ENCODE measurements at places on chromosomes 5 and 9. TPM values are rescaled to one million over a fixed set of nuclear protein-coding genes. Genes with fewer than 3 reads are reported as not detected.

Gene CD14
- 25.0 TPM for total RNA-seq

Gene SLC6A7
- not detected for total RNA-seq

Gene DMRT3
- not detected for total RNA-seq

Gene TAF1L
- not detected for total RNA-seq

Gene XPA
- 7.9 TPM for total RNA-seq

Gene PCDHA7
- total RNA-seq: not detected

Gene FYB1
- total RNA-seq: 8.4 TPM

Gene SPOCK1
- total RNA-seq: 84.5 TPM

Gene PKD2L2
- not detected for total RNA-seq

GRCh38 chr5:56527174-56527573 is 288.2 kb upstream of the MAP3K1 start:
- no peak for DNase-seq

- DNase-seq: no peak
Measured at GRCh38 chr9:109033941-109034700, 20.8 kb upstream of the CTNNAL1 start.

DNA sequence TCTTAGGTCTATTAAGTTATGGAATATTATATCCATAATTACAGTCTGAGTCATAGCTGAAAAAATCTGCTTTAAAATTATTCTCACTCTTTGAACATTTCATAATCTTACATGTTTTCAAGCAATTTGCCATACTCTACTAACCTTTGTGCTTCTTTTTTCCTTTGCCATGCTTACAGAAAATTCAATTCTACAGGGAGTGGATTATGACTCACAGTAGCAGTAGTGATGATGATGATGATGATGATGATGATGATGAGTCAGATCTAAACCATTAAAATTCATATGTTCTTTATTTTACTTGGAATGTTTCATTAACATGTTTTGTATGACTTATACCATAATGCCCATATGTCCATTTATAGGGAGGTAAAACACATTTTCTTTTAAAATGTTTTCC is 207.1 kb downstream of the VPS13A start:
- no peak for DNase-seq

DNA sequence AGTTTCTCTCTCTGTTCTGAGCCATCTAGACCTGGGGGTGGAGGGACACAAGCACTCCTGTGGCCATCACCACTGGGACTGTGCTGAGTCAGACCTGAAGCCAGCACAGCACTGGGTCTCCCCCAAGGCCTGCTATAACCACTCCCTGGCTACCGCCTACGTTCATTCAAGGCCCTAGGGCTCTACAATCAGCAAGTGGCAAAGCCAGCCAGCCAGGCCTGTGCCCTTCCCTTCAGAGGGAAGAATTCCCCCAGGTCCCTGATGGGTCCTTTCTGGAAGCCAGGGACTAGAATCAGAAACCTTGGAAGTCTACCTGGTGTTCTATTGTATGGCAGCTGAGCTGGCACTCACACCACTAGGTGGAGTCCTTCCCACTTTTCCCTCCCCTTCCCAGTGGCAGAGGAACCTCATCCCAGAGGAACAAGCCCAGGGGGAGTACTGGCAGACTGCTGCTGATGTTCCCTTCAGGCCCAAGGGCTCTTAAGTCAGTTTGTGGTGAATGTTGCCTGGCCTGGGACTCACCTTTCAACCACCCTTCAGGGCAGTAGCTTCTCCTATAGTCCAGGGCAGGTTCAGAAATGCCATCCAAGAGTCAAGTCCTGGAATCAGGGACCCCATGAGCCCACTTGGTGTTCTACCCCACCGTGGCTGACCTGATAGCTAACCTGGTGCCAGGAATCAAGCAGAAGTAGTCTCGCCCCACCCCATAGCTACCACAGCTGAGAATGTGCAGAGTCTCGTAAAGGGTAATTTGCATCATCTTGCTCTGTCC is 20.0 kb downstream of the JMY start:
- no peak for DNase-seq

DNA sequence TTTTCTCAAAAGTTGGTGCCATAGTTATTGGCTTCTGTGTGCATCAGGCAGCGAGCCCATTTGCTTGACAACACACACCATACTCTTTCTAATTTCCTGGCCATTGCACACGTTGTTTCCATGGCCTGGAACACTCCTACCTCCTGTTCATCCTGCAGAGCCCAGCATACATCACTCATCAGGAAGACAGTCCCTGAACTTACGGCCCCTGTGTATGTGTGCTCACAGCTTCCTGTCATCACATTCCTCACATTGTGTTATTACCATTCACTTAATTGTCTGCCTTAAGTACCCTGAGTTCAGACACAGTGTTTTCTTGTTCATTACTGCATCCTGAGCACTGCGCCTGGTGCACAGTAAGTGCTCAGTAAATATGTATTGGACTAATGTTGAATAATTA is 355.9 kb downstream of the PRELID2 start:
- DNase-seq: no peak

DNA sequence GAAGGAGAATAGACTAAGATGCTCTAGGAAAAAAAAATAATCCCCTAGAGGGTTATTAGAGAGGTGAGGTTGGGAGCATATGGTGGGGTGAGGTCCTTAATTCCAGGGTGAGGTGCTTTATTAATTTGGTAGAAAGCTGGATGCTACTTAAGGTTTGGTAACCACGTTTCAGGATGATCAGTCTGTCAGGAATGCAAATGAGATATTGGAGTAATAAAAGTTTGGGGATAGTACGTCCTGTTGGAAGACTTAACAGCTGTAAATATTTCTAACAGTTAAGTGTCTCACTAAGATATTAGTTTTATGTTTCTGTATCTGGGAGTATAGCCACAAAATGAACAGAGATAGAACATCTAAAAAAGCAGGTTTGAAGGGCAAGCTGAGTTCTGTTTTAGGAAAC is 578.9 kb downstream of the CETN3 start:
- DNase-seq: no peak

GRCh38 chr9:78210841-78211301 is 25.0 kb upstream of the CEP78 start:
- DNase-seq: no peak

DNA sequence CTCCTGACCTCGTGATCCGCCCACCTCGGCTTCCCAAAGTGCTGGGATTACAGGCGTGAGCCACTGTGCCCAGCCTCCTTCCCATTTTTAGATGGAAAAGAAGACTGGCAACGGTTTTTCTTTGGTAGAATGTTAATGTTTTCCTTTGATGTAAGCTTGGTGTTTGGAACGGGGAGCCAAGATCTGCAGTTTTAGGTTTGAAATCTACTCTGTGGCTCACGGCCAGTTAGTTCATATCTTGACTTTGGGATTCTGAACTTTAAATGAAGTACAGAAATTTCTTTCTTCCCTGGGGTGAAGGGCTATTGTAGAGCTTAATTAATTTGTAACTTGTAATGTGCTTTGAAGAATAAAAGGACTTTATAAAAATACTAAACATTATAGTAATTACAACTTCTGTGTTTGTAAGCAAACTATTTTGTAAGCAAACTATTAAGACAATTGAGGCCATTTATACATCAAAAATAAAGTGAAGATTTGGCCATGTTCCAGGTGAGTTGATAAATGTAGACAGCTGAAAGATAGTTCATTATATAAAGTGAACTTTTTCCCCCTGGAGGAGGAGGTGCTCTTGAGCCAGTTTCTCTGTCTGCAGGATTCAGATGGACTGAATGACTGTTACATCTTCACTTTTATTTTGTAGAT is 117.1 kb upstream of the TUT7 start:
- no peak for DNase-seq

GRCh38 chr9:105219291-105219805 is 25.1 kb upstream of the SLC44A1 start:
- DNase-seq: no peak

- no peak for DNase-seq
Measured at GRCh38 chr9:93452710-93453046, 703 bp downstream of the FAM120AOS start.

- DNase-seq: no peak
Measured at GRCh38 chr5:109246395-109246794, 163.4 kb downstream of the PJA2 start.

DNA sequence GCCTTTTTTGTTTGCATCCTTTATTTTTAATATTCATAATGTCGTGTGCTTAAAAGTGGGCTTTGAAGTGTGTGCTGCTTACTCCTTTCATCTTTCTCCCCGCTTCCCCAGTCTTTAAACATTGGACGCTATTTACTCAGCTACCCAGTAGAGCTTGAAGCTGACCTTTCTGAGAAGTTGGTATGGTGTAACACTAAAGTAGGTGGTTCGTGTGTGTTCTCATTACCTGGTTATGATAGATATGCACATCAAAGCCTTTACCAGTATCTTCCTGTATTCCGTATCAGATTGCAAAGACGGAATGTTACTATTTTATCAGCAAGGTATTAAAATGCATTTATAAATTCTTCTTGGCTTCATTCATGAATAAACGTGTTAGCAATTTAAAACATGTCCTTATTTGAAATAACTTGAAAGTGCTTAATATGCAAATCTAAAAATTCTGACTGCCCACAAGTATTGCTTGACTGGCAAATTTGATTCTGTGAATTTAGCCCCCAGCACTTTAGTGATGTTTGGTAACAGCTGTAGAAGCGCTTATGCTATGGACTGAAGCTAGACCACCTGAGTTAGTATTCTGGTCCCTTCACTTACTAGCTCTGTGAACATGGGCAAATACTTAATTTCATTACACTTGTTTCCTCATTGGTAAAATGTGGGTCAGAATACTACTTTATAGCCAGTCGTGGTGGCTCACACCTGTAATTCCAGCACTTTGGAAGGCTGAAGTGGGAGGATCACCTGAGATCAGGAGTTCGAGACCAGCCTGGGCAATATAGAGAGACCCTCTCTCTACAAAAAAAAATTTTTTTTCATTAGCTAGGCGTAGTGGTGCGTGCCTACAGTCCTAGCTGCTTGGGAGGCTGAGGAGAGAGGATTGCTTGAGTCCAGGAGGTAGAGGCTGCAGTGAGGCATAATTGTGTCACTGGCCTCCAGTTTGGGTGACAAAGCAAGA is 1.7 kb downstream of the RRAGA start:
- no peak for DNase-seq

DNA sequence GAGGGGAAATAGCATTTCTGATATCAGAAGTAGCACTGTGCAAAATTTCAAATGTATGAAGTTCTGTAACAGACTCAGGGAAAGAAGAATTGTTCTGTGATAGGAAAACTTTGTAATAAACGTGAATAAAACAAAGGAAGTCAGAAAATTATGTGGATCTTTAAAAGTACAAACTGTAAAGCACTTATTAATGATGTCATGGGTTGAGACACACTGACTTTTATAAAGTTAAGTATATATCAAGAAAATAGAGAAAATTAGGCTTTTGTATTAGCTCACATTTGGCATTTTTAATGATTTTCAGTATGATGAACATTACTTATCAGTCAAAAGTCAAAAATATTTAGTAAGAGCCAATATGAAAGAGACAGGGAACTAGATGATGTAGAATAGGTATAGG is 1081.7 kb upstream of the EDIL3 start:
- no peak for DNase-seq

DNA sequence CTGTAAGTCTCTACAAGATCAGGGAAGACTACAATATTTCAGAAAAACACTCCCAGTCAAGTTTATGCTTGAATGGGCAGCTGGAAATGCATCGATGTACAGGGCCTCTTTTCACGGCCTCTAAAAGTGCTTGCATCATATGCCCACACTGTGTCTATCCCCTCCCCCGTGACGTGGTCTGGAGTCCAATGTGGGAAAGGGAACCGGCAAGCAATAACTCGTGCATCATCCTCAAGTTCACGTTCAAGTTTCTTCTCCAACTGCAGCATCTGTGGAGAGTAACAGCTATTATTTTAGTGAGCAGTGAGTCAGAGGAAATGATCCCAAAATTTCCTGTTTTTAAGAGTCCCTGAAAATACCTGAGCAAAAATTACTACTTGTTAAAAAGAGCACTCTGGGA is 22.3 kb downstream of the ATPSCKMT start:
- DNase-seq: no peak

DNA sequence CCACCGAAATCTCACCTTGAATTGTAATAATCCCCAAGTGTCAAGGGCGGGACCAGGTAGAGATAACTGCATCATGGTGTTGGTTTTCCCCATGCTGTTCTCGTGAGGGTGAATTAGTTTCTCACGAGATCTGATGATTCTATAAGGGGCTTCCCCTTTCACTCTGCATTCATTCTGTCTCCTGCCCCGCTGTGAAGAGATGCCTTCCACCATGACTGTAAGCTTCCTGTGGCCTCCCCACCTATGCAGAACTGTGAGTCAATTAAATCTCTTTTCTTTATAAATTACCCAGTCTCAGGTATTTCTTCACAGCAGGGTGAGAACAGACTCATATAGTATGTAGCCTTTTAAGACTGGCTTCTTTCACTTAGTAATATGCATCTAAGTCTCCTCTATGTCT is 128.1 kb upstream of the NR5A1 start:
- DNase-seq: no peak

DNA sequence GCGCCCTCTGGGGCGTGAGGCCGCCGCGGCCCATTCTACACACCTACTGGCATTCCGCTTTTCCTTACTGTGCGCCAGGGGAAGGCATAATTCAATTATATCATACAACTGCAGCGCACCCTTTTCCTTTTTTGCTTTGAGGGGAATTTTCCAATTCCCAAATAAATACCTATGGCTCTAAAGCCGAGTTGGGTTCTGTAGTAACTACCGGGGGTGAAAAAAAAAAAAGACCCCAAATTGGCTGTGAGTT is 34.1 kb upstream of the NFIB start:
- no peak for DNase-seq

DNA sequence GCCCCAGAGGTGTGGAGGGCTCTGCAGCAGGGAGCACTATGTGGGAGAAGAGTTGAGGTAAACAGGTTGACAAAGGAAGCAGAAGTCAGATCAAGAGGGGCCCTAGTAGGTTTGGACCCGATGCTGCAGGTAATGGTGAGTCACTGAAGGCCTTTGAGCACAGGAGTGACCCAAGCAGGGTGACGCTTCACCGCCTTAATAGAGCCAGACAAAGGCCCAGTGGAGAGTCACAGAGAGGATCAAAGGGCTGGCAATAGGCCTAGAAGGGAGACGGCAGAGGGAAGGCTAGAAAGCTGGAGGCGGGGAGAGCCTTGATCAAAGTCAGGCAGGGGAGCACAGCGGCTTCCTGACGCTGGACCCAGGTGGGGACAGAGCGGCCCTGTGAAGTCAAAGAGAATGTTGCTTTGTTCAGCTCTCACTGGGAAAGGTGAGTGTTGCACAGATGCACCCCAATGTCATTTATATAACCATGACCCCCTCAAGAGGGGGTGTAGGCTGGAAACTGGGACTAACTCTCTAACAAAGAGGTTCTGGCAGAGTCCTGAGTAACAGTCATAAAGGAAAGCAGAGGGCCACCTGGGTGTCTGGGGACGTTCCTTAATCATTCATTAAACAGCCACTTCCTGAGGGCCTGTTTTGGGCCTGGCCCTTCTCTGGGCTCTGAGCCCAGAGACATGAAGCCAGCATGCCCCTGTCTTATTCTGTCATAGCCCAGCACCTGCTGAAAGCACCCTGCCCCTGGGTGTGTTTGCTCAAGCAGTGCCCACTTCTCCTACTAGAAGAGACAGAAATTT is 9.8 kb upstream of the CPLX2 start:
- no peak for DNase-seq

GRCh38 chr5:174090129-174090528 is 44.6 kb downstream of the NSG2 start:
- no peak for DNase-seq

All from right atrium auricular region (tissue), 2 donors.